ENCODE measurements at places on chromosomes 5 and 9. TPM values are rescaled to one million over a fixed set of nuclear protein-coding genes. Genes with fewer than 3 reads are reported as not detected.

DNA sequence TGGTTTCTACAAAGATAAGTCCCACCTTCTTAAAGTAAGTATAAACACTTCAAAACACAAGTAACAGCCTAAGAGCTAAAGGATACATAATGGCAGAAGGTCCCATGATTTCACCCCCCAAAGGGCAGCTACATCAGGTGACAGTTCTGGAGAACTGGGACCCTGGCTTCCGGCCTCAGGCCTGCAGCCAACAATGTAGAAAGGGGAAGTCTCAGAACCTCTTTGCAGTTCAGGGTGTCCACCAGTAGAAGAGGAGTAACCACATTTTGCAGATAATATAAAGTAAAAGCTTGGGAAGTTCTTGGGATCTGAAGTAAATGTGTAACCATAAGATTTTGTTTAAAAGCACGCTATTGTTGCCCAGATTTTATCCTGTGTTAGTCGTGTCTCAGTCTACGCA, 267.4 kb upstream of the VLDLR start:
- H3K4me3 ChIP-seq, result no peak overlapping the region
- no peak overlapping the region for H3K27ac ChIP-seq
- no peak for DNase-seq
- no peaks in the 10 kb centered on the region for H3K36me3 ChIP-seq
- no peaks in the 10 kb centered on the region for H3K4me1 ChIP-seq
- no peaks in the 10 kb centered on the region for H3K27me3 ChIP-seq

GRCh38 chr5:10329446-10329819, 21.7 kb upstream of the CMBL start:
- no peak for DNase-seq
- H3K27ac ChIP-seq, result no peak overlapping the region

Gene TOR2A
- total RNA-seq, result 31.4 TPM

GRCh38 chr5:124704594-124705284, 41.7 kb downstream of the ZNF608 start:
- H3K27me3 ChIP-seq, result no peaks in the 10 kb centered on the region
- DNase-seq, result no peak
- no peaks in the 10 kb centered on the region for H3K36me3 ChIP-seq

DNA sequence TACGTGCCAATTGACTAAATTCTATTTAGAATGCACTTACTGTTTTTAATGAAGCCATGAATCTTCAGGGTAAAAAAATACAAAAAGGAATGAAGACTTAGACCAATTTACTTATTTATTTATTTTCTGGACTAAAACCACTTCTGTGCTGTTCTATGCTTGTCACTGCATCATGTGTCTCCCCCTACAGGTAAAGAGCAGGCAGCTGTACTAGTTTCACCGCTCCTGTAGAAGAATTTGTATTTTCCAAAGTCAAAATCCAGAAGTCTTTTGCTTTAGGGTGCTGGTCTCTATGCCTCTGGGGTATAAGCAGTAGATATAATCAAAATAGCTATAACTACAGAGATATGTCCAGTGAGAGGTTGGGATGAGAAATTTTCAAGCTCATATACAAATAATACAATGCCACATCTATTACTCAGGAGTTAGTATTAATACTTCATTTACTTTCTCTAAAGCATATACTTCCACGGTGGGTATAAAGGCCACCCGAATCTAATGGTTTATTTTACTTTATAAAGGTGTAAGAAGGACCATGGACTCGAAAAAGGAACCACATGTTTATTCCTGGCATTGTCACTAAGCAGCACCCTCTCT, 591.5 kb downstream of the RAB3C start:
- H3K4me1 ChIP-seq, result no peaks in the 10 kb centered on the region
- no peak for DNase-seq
- H3K27me3 ChIP-seq, result no peaks in the 10 kb centered on the region
- H3K36me3 ChIP-seq, result no peaks in the 10 kb centered on the region

Gene IFNA13
- total RNA-seq, result not detected

Gene MTAP
- 12.8 TPM for total RNA-seq

GRCh38 chr5:151630088-151630487, 39.0 kb upstream of the FAT2 start:
- no peak overlapping the region for H3K4me3 ChIP-seq
- H3K4me1 ChIP-seq, result no peaks in the 10 kb centered on the region
- no peak overlapping the region for H3K27ac ChIP-seq
- no peaks in the 10 kb centered on the region for H3K27me3 ChIP-seq
- H3K36me3 ChIP-seq, result no peaks in the 10 kb centered on the region
- no peak for DNase-seq

DNA sequence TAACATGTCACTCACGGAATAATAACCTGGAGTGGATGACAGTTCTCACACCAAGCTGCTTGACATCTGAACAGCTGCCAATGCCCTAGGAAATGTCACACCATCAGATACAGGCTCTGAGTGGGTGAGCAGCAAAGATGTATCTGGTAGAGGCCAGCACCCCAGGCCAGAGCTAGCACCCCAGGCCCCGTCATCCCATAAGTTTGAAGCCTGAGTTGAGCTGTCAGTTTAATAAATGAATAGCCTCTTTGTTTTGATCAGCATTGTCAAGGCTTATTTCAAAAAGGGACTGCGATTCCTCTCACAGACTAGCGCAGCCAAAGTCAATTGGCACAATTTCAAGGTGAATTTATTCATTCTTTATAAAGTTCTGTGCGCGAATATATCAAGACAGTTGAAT, 1327.1 kb downstream of the MAT2B start:
- no peaks in the 10 kb centered on the region for H3K4me1 ChIP-seq
- DNase-seq, result no peak
- no peak overlapping the region for H3K27ac ChIP-seq

- no peaks in the 10 kb centered on the region for H3K4me1 ChIP-seq
- H3K36me3 ChIP-seq, result no peaks in the 10 kb centered on the region
- H3K4me3 ChIP-seq, result no peak overlapping the region
- H3K27me3 ChIP-seq, result no peaks in the 10 kb centered on the region
- no peak overlapping the region for H3K27ac ChIP-seq
These were observed 263.3 kb downstream of the TMEM167A start for GRCh38 chr5:82813861-82814260.

DNA sequence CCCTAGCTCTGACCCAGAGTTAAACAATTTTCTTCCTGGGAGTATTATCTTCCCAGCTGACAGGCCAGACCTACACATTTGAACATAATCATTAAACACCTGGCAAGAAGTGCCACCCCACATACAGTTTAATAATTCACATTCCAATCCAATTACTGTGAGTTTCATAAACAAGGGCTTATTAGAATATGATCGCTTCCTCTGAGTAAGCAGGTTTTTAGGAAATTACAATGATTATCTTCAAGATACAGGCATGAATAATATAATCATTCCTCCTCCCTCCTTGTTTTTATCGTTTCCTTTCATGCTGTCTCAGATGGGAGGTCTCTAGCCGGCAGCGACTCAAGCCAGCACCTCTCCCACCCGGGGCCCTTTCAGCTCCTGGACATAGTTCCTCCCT, 15.8 kb upstream of the KIF4B start:
- no peak for DNase-seq
- H3K4me3 ChIP-seq, result no peak overlapping the region
- H3K27me3 ChIP-seq, result no peaks in the 10 kb centered on the region
- H3K36me3 ChIP-seq, result no peaks in the 10 kb centered on the region

Gene TMEM215
- not detected for total RNA-seq

Gene ADAMTS6
- 1.1 TPM for total RNA-seq

Gene FBXO38
- total RNA-seq, result 182 TPM

DNA sequence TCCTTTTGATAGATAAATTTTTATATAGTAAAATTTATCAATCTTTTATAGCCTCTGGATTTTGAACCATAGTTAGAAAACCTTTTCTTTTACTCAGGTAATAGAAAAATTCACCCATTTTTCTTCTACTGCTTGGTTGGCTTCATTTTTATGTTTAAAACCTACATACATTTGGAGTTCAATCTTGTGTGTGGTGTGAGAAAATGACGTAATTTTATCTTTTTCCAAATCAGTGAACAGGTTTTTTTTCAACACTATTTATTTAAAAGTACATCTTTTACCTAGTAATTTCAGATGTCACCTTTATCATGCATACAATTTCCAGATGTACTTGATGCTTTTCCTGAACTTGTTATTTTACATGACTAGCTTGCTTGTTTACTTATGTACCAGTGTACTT, 200.2 kb downstream of the TRIM36 start:
- H3K36me3 ChIP-seq, result no peaks in the 10 kb centered on the region
- H3K4me3 ChIP-seq, result no peak overlapping the region
- no peaks in the 10 kb centered on the region for H3K4me1 ChIP-seq
- DNase-seq, result no peak

DNA sequence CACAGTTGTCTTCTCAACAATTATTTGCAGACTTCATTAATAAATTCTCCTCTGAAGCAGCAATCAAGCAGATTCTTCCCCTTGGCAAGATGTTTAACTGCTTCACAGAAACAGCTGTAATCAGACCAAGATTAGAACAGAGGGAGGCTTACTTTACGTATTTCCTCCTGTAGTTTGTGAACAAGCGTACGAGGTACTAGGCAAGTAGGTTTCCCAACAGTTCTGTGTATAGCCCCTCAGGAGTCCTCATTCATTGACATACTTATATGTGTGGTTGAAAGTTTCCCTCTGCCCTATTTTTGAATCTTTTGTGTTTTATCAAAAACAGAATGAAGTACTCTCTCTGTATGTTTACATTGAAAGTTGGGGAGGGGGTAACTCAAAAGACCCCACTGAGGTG, 128.0 kb downstream of the SPATA31D1 start:
- H3K27ac ChIP-seq, result no peak overlapping the region
- H3K36me3 ChIP-seq, result no peaks in the 10 kb centered on the region
- H3K4me1 ChIP-seq, result no peaks in the 10 kb centered on the region
- H3K4me3 ChIP-seq, result no peak overlapping the region
- DNase-seq, result no peak
- no peaks in the 10 kb centered on the region for H3K27me3 ChIP-seq

Gene NTNG2
- total RNA-seq, result 0.27 TPM

Gene RNF44
- 43.8 TPM for total RNA-seq

- no peak overlapping the region for H3K27ac ChIP-seq
- H3K4me3 ChIP-seq, result no peak overlapping the region
- no peaks in the 10 kb centered on the region for H3K36me3 ChIP-seq
- H3K4me1 ChIP-seq, result no peaks in the 10 kb centered on the region
These were observed 202.4 kb upstream of the TBC1D2 start for GRCh38 chr9:98457726-98458370.

Gene STPG3
- not detected for total RNA-seq

- no peak overlapping the region for H3K4me3 ChIP-seq
- no peaks in the 10 kb centered on the region for H3K27me3 ChIP-seq
- DNase-seq, result no peak
- no peaks in the 10 kb centered on the region for H3K4me1 ChIP-seq
These were observed 406.8 kb downstream of the BRINP1 start for GRCh38 chr9:118962426-118962825.

Gene PCDHGB7
- total RNA-seq, result 10.1 TPM

Gene PLAC8L1
- total RNA-seq, result not detected

GRCh38 chr9:2755285-2755684, 38.0 kb downstream of the KCNV2 start:
- H3K4me3 ChIP-seq, result no peak overlapping the region
- no peaks in the 10 kb centered on the region for H3K4me1 ChIP-seq
- H3K27me3 ChIP-seq, result no peaks in the 10 kb centered on the region
- H3K36me3 ChIP-seq, result no peaks in the 10 kb centered on the region
- H3K27ac ChIP-seq, result no peak overlapping the region

GRCh38 chr5:58266402-58266801, 193.5 kb downstream of the PLK2 start:
- DNase-seq, result no peak
- H3K27ac ChIP-seq, result no peak overlapping the region
- H3K4me1 ChIP-seq, result no peaks in the 10 kb centered on the region
- H3K27me3 ChIP-seq, result no peaks in the 10 kb centered on the region

Gene FST
- total RNA-seq, result 5.2 TPM

DNA sequence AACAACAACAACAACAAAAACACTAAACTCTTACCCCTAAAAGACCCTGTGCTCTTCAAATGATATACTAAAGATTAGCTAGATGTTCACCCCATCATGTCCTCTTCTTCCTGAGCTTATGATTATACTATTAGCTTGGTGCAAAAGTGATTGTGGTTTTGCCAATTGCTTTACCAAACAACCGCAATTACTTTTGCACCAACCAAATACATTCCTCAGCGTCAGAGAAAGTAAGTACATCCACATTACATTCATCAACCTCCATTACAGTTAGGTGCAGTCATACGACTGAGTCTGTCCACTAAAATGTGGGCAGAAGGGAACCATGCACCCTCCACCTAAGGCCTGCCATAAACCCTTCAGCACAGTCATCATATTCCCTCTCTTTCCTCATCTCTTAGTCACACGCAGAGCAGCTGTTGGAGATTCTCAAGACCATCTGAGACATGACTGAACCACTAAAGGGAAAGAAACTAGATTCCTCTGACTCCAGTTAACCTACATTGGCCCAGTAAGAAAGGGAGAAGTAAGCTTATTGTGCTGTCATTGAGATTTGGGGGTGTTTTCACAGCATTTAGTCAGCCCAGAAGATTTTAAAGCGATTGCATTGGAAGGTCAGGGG, 181.6 kb upstream of the TLE4 start:
- H3K4me1 ChIP-seq, result no peaks in the 10 kb centered on the region
- no peaks in the 10 kb centered on the region for H3K36me3 ChIP-seq
- no peak for DNase-seq
- no peak overlapping the region for H3K27ac ChIP-seq

DNA sequence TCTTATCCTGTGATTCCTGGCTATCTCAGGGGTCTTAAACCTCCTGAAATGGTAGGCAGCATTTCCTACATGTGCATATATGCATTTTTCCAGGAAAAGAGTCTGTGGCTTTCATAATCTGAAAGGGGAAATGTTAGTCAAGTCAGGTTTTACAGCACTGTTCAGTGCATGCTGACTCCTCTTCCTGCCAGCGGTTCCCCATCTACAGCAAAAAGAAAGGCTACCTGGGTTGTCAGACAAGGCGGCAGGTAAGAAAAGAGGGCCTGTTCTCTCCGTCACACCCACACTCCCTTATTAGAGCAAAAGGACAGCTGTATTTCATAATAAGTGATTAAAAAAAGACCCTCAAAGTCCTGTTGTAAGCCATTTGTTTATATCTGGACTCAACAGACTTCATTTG, 4.3 kb upstream of the SPATA6L start:
- no peak for DNase-seq
- H3K27me3 ChIP-seq, result no peaks in the 10 kb centered on the region
- H3K36me3 ChIP-seq, result no peaks in the 10 kb centered on the region
- no peak overlapping the region for H3K27ac ChIP-seq
- H3K4me3 ChIP-seq, result no peak overlapping the region
- H3K4me1 ChIP-seq, result peaks cover 11% of the 10 kb centered on the region

Gene RASEF
- total RNA-seq, result 69.9 TPM

Gene SAXO1
- 0.41 TPM for total RNA-seq

- H3K4me1 ChIP-seq, result no peaks in the 10 kb centered on the region
- no peak for DNase-seq
- no peak overlapping the region for H3K4me3 ChIP-seq
These were observed 73.8 kb downstream of the MRPL36 start for GRCh38 chr5:1725641-1726468.

DNA sequence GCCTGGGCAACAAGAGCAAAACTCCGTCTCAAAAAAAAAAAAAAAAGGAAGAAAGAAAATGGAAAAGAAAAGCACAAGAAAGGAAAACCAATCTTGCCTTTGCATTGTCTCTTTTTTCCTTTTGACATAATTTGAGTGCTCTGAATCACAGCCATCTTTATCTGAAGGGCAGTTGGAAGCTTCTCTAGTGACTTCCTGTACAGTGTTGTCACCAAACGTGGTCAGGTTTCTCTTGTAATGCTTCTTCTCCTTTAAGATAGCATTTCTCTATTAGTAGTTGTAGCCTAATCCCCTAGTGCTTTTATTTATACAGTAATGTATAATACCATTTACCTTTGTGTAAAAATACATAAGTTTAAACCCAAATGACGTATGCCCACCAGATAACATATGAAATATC, 18.1 kb downstream of the PRKACG start:
- H3K4me1 ChIP-seq, result peaks cover 5% of the 10 kb centered on the region
- no peak overlapping the region for H3K4me3 ChIP-seq
- H3K36me3 ChIP-seq, result no peaks in the 10 kb centered on the region
- DNase-seq, result no peak

Data from transverse colon (tissue), 4 donors.